OCI-M1 (cell line): ENCODE measurements at places on chromosomes 11 and 22.

- no peak for DNase-seq
Measured at GRCh38 chr11:78986305-78986704, 411.6 kb upstream of the NARS2 start.

DNA sequence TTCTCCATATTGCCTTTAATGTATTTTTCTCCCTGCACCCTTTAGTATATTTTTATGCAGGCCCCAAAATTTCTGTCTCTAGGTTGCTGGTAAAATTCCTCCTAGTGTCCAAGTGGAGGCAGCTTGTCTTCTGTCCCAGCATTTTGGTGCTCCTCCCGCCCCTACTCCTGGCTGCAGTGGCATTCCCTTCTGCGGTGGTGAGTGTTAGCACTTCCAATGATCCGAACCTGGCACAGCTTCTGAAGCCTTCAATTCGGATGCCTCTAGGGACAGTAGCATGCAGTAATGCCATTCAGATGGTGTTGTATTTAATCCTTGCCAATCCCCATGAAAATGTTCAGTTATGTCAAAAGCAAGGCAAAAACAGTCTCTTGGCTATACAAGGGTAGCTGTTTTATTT is 5.9 kb downstream of the YWHAH start:
- DNase-seq: no peak

GRCh38 chr11:13229136-13229535 is 48.5 kb upstream of the BMAL1 start:
- DNase-seq: no peak

DNA sequence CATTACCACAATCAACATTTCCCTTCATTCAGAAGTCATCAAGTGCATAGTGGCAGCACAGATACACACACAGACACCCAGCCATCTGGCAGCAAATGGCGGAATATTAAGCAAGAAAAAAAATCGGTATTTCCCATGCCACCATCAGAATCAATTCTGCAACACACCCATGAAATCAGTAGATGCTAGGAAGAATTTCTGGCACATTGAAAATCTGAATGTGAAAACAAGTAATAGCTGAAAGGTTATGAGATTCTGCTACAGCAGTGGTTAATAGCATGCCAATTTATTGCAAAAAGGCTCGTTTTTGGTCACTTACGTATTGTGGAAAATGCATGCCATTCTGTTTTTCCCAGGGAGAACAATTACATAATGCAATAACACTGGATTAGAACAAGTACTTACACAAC is 91.1 kb downstream of the PICALM start:
- no peak for DNase-seq

GRCh38 chr22:42303396-42304323 is 33.2 kb upstream of the TCF20 start:
- no peak for DNase-seq

- DNase-seq: no peak
Measured at GRCh38 chr11:12223771-12224536, 113.6 kb downstream of the MICAL2 start.

DNA sequence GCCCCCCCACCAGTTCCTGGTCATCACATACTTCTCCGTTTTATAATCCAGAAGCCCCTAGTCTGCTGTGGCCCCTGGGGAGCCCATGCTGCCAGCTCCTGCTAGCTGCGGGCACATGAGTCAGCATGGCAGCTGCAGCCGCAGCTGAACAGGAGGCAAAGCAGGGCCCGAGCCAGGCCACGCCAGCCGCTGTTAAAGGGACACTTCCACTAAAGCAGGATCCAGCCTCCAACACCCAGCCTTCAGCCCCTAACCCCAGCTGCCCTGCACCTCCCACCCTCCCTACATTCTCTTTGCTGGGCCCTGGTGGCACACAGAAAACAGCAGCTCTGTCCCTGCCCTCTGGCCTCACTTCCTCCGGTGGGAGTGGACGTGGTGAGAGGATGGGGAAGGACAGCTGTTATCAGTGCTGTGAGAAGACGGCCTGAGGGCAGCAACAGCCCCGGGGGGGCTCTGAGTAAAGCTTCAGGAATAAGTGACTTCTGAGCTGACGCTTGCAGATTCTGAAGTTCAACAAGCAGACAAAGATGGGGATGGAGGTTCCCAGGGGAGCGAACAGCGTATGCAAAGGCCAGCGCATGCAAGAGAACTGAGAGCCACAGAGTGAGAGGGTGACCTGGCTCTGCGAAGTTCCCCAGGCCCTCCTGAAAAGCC is 688 bp upstream of the LRRC74B start:
- DNase-seq: peak; percentile 73
